ENCODE measurements at places on chromosomes 16 and 17.

DNA sequence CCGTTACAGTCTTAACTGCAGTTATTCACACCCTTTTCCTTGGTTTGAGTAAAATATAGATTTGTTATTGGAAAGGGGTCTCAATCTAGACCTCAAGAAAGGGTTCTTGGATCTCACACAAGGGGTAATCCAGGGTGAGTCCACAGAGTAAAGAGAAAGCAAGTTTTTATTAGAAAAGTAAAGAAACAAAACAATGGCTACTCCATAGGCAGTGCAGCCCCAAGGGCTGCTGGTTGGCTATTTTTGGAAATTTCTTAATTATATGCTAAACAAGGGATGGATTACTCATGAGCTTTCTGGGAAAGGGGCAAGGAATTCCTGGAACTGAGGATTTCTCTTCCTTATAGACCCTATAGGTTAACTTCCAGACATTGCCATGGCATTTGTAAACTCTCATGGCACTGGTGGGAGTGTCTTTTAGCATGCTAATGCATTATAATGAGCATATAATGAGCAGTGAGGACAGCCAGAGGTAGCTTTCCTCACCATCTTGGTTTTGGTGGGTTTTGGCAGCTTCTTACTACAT lies 24.5 kb upstream of the MILR1 start:
- DNase-seq: no peak

DNA sequence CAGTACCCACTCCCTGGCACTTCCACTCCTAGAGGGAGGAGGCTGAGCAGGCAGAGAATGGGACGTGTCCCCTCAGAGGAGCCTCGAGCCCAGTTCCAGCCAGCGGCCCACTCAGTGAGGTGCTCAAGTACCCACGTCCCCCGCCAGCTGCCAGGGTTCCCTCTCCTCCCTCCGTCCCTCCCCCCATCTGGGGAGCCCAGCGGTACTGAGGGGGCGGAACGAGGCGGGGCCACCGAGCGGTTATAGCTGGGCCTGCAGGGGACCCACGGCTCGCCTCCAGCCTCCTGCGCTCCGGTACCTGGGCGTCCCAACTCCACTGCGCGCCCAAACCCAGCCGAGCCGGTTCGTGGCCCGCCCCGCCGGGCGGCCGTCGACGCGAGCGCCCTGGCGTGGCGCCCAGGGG lies at the start of gene NPW:
Gene NPW, plus strand, starts transcription at position 268 of the 403 bp plus-strand sequence.
- DNase-seq: no peak

- DNase-seq: peak; percentile 65
Measured at GRCh38 chr16:1297018-1297696, 12.3 kb upstream of the UBE2I start.

- peak; percentile 42 for DNase-seq
Measured at GRCh38 chr16:11347831-11348230, 2.6 kb downstream of the RMI2 start.

GRCh38 chr17:74873037-74873873 lies 461 bp upstream of the FDXR start:
- DNase-seq: peak; percentile 100

GRCh38 chr17:75400326-75400939 lies 5.0 kb downstream of the GRB2 start:
- DNase-seq: no peak

DNA sequence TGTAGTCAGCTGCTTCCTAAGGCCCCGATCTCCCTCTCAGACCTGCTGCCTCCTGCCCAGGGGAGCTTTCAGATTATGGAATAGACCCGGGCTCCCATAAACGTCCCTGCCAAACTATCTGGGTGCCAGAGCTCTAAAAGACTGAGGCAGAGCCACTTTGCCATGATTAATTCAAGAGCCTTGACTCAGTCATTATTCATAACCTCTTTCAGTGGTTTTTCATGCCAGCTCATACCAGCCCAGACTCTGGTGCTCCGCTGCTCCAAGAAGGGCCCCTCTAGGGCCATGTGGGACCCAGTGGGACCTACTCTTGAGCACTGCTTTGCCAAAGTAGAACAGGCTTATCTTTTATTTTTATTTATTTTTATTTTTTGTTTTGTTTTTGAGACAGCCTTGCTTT lies 23.9 kb downstream of the DNAI2 start:
- DNase-seq: peak; percentile 13

DNA sequence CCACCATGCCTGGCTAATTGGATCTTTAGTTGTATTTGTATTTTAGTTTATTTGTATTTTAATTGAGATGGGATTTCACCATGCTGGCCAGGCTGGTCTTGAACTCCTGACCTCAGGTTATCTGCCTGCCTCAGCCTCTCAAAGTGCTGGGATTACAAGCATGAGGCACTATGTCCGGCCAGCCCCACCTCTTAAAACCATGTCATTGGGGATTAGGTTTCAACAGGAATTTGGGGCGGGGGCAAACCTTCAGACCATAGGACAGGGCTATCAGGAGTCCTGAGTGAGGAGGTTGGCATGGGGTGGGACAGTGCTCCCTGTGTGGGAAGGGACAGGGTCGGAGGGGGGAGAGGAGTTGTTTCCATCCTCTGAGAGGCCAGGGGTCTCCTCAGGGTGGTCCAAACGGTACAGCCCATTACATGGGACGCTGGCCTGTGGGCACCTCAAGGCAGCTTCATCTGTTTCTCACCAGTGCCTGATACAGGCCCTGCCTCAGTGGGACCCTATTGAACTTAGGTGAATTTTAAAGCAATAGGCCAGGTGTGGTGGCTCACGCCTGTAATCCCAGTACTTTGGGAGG lies 21.6 kb downstream of the GAA start:
- DNase-seq: no peak

DNA sequence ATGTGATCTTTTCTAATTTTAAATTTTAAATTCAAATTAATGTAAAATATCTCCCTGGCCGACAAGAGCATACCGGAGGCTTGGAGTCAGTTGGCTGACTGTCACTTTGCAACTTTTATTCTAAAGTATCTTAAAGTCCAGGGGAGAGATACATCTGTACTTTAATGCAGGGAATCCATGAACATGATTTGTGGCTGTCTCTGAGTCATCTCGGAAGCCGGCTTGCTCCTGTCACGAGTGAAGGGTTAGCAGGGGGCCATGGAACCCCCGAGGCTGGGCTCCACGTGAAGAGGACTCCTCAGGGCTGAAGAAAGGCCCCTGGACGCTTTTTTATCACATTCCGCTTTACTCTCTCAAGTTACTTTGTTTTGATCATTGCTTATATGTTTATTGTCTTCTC lies 13.3 kb downstream of the TVP23A start:
- no peak for DNase-seq

Data from MCF 10A (cell line).